Fibroblast of skin of scalp (primary cell): ENCODE measurements at places on chromosomes 7 and 10.

GRCh38 chr7:106012935-106013439 lies 49.9 kb downstream of the CDHR3 start:
- DNase-seq: peak; percentile 41

DNA sequence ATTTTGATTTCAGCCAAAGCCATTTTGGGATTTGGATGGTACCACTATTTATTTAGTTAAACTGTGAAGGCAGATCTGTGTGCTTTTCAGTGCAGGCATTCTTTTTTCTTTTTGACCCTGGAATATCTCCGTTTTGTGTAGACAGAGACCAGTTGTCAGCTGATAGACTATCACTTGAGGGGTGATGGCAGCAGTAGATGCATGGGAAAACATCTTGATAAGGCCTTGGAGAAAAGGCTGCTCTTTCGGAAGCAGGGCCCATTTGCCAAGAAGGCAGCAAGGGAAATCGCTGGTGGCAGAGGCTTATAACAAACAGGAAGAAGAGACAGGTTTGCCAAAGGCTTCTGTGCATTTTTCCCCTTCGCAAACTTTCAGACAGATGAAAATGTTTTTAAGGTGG lies 2.6 kb upstream of the BMPER start:
- DNase-seq: no peak

DNA sequence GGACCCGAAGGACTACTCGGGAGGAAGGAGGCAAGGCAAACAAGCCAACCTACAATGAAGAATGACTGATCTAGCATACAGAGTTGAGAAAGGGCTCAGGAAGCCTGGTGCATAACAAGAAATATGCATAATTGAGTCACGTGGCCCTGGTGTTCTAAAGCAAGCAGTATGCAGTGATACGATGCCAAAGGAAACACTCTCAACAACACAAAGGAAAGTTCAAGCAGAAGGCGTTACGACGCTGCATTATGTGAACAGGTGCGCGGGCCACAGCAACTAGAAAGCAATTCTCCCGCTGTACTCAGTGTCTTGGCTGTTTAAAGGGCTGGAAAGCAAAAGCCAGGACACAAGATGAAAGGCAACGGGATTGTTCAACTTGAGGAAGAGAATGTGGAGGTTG lies 100.8 kb downstream of the PRTFDC1 start:
- peak; percentile 56 for DNase-seq

- DNase-seq: no peak
Measured at GRCh38 chr10:63644418-63645142, 123.4 kb downstream of the REEP3 start.

- peak; percentile 36 for DNase-seq
Measured at GRCh38 chr7:55179931-55180682, 161.3 kb downstream of the EGFR start.

DNA sequence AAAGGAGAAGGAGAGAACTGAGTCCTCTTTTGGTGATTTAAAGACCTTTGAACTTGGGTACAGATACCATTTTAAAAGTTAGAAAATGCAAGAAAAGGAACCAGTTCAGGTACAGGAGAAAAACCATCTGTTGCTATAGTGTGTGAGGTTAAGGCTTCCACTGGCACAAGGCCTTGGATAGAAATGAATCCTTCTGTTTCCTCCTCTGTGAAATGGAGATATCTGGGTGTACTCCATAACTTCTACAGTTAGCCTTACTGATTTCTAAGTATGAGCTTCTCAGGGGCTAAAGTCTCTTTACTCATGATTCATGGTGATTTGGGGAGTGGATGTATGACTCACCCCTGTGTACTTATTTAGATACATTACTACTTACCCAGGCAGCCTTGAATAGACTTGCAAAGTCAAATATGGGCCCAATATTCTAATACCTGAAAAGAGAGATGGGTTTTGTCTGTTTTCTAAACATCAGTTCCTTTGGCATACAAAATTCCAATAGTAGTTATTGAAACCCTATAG lies 117.2 kb upstream of the ADO start:
- DNase-seq: peak; percentile 19

DNA sequence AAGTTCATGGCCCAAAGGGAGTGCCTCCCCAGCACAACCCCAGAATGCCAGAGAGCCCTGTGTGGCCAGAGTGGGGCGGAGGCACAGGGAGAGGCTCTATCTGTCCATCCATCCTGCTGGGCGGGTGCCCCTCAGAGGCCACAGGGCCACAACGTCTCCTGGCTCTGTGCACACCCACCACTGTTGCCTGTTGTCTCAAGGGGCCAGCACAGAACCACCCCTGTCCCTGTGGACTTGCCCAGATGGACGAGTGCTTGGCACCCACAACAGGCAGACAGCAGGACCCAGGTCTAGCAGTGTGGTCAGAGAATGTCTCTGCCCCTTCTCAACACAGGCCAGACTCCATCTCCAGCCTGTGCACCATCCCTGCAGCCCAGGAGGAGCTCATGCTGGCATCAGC lies 92.8 kb downstream of the PAXIP1 start:
- DNase-seq: no peak

DNA sequence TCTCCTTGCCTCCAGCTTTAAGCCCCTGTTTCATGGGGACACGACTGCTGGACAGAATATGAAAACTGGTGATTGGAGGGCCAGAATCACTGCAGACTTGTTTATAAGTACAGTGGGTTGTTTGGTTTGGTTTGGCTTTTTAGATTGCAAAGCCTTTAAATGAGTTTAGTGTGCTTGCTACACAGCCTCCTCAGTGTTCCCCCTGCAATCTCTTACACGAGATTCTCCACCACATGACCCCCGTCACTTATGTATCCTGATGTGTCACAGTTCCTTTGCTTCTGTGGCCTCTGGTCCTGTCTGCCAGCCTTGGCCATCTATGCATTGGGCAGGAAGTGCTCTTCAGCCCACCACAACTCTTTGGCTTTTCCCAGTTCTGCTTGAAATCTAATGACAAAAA lies 103.7 kb upstream of the ANKRD1 start:
- DNase-seq: no peak

DNA sequence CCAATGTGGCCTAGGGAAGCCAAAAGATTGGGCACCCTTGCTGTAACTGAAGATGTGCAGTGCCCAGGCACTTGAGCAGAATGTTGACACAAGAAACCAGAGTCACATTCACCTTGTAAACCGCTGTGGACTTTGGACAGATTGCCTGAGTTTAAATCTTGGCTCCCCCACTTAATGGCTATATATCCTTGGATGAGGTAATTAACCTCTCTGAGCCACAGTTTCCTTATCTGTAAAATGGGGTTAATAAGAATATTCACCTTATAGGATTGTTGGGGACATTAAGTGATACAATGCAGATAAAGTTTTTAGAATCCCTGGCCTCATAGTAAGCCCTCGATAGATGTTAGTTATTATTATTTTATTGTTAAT lies 331.0 kb downstream of the LRMDA start:
- DNase-seq: no peak

DNA sequence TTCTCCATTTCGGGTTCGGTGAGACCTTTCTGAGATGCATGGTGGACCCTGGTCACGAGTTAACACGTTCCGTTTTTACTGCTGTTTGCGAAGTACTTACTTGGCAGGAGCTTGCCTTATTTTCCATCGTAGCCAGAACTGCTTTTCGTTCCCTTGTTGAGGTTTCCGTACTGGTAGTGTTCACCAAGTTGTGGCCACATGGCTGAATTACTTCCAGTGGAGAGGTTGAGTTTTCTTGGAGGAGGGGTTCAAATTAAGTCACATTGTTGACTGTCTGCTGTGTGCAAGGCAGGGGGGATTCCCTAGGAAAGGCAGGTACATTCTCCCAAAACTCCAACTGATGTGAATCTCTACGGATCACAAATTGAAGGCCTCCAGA lies 4.0 kb downstream of the MXI1 start:
- DNase-seq: no peak

- DNase-seq: peak; percentile 63
Measured at GRCh38 chr7:101507791-101508252, 121.3 kb downstream of the MYL10 start.

GRCh38 chr10:65548001-65548400 lies 1377.8 kb upstream of the LRRTM3 start:
- peak; percentile 63 for DNase-seq

DNA sequence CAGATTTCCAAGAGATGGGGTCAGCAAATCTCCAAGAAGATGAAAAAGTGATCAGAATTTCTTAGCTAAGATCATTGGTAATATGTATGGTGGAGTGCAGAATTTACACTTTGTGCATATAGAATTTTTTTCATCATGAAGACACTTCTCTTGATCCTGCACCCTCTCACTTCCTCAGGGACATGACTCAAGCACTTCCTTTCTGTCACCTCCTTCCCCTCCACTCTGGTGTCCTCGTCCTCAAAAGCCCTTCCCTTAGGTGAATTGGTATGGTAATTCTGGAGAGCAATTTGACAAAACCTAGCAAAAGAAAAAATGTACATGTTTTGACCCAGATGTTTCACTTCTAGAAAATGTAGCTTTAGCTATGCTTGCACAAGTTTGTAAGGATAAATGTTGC lies 18.1 kb downstream of the CALN1 start:
- DNase-seq: no peak

DNA sequence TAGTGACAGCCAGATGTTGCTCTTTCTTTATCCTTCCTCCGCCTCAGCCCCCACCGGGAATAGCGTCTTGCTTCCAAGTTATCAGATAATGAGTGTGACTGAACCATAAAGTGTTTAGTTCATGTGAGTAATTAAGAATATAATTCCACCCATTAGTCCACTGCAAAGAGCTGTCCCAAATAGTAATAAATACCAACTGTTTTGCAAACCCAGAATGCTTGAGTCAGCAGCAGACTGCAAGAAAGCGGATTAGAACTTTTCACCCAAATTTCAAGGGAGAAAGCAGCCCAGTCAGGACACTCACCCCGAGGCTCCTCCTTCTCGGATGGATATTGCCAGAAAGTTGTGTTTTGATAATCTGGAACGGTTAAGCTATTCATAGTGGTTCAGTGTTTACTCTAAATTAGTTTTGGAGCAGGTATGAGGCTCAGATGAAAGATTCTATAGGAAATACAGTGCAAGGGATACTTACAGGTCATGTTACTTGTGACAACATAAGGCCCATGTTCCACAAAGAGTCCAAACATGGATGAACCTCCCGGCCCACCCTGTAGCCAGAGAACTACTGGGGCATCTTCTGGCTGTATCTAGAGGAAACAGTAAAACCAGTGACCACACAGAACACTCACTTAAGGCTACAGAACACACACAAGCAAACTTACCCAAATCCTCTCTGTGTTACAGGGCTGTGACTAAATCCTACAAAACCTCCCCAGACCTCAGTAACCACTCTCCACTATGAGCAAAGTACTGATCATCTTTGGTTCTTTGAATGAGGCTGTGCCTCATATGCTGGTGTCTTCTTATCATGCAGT lies 50.5 kb downstream of the CPVL start:
- no peak for DNase-seq

DNA sequence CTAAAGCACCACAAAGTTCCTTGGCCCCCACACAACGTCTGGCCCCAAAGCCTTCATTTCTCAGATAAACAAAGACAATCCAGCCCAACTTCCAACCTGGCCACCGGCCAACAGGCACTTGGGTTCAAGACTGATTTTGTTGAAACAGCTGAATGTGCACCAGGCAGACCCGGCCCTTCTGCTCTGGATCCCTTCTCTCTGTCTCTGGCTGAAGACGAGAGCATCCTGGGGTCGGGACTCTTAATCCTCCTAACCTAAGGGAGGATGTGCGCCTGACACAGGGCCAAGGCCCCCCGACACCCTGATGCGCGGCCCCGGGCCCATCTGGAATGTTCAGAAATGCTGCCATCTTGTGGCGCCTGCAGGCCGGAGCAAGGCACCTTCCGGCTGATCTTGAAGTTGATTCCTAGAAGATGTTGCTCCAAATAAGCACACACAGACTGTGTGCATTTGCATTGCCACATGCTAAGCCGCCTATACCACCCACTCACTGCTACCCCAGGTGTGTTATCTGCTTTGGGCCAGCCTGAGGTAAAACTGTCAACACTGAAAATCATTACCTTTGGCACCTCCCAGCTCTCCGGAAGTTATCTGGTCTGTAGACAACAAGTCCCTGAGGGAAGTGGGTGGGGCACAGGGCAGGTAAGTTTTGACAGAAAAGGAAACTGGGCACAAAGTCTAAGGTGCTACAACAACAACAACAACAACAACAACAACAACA lies 98.4 kb upstream of the HABP2 start:
- peak; percentile 45 for DNase-seq

GRCh38 chr10:103691723-103692435 lies 163.5 kb downstream of the SH3PXD2A start:
- no peak for DNase-seq

GRCh38 chr10:113007343-113007771 lies 57.3 kb downstream of the TCF7L2 start:
- no peak for DNase-seq

DNA sequence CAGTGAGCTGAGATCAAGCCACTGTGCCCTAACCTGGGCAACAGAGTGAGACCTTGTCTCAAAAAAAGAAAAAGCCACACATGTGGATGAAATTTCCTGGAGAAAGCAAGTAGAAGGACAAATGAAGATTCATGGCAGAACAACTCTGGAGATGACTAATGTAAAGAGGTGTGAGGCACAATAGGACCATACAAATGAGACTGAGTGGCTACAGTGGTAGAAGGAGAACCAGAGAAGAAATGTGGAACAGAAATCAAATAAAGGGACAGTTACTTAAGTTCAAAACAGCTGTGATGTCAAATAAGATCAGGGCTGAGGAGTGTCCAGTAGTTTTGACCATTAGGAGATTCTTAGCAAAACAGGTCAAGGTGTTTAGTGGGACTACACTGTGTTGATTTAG lies 130.9 kb upstream of the CDK6 start:
- DNase-seq: no peak

DNA sequence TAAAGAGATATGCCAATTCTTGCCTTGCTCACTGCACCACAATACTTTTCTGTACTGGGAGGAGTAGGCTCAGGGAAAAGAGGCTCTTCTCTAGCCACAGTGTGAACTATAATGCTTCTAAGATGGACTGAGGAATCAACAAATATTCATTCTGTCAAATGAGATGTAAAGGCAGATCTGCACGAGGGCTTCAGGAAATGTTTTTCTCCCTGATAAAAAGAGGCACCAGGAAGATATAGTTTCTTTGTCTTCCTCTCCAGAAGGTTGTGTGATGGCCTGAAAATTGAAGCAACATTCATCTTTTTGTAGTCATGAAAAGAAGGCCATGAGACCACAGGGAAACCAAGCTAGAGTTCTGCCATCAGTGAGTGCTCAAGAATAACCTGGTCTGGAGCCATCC lies 79.1 kb upstream of the NME8 start:
- DNase-seq: no peak

GRCh38 chr10:112330162-112330561 lies 43.8 kb upstream of the ACSL5 start:
- no peak for DNase-seq

GRCh38 chr10:843703-844102 lies 87.8 kb downstream of the LARP4B start:
- DNase-seq: no peak
